ENCODE measurements at places on chromosomes 5 and 9.
A peak's percentile ranks its signal among the peaks of the same experiment; 100 is the strongest.

DNA sequence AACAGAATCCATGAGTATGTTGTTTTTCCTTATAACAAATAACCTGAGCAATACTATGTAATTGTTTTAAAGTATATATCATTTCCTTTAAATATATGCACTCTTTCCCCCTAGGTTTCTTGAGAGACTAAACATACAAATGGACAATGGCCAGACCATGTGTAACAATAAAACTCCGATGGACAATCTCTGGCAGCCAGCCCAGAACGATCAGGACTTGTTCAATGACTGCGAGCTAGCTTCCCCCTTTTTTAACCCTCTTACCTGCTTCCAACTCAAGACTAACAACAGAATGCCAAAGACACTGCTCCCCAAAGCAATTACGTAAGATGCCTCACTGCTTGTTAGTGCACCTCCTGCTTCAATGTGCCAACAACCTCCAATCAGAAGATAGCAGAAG is 94.9 kb downstream of the HTR4 start:
- DNase-seq, result no peak

GRCh38 chr5:179772351-179772750 is 21.4 kb upstream of the LTC4S start:
- DNase-seq, result no peak

- peak; percentile 45 for DNase-seq
Measured at GRCh38 chr5:64165500-64166200, at the start of gene RNF180. Gene RNF180 (plus strand): TSS chr5:64165843. CDS start chr5:64200808, 34,965 bp downstream.

DNA sequence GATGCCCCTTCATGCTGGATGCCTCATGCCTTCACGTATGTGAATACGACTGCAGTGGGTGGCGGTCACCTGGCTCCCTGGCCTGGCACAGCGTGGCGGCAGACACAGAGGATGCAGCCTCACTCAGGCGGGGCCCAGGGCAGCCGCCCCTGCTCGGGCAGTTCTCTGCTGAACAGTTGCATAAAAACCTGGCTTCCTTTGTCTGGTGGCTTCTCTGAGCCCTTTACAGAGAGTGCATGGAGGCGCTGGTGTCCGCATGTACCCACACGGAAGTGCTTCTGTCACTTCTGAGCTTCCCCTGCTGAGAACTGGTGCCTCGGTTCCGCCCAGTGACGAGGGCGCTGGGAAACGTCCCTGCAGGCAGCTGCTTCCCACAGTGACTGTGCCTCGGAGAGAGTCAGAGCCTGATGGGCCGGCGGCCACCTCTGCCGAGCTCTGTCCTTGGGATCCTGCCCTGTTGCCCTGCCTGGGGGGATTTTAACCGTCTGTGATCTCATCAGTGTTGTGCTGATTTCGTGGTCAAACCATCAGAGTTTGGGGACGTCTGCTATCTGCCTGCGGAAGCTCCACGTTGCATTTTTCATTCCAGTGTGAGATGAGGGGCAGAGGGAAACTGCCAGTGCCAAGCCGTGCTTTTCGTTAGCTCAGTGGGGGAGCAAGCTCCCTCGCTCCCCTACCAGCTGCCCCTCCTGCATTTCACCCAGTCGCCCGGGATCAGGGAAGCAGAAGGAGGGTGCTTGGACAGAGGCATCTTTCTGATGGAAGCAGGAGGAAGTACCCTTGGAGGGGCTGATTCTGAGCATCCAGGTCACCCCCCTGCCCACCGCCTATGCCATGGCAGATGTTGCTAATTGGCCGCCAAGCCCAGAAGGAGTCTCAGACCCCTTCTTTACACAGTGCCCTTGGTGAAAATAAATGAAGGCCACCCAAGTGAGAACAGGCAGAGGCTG is 153.0 kb upstream of the COL5A1 start:
- DNase-seq, result no peak
